ENCODE measurements at places on chromosomes 5 and 9.

DNA sequence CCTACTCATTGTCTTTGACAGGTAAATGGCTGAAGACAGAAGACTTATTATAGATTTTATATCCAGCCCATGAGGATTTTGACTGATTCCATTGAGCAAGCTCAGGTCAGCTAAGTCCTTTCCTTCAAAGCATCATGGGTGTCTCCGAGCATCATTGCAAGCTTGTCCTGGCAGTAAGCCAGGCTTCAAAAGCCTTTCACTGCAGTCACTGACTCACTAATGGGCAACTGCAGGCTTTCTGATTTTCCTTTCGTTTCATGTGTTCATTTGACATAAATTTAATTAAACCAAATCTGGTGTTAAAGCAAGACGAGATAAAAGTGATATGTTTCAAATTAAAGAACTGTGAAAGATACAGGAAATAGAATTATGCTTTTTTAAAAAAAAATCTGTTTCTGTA is 426.2 kb downstream of the ANXA1 start:
- peak; percentile 36 for DNase-seq

GRCh38 chr9:5549658-5550650 is 39.6 kb downstream of the PDCD1LG2 start:
- no peak for DNase-seq

DNA sequence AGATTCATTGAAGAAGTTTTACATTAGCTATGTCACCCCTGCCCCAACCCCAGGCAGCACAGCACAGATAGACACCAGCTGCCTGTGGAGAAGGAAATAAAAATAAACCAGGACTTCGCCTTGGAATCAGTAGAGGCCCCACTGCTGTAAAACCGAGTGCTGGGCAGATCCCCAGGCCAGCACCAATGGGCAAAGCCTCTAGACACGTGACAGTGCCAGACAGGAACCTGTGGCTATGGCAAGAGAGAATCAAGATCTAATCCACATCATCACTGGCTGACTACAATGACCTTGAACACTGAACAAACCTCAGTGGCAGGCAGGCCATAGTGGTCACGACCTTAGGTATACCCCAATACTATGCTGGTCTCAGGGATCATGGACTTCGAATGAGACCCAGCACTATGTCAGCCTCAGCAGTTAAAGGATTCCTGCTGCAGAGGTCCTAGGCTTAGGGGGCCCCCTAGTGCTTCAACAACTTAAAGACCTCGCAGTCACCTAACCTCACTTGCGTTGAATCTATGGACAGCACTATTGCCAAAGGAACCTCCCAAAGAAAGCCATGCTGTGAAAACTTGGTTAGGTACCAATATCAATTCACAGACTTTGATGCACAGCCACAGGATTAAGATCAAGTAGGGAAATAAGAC is 2118.6 kb upstream of the C9orf72 start:
- DNase-seq, result peak; percentile 16

GRCh38 chr9:132472199-132472598 is 62.2 kb downstream of the CFAP77 start:
- no peak for DNase-seq

- peak; percentile 83 for DNase-seq
These were observed 34.8 kb upstream of the TRIO start for GRCh38 chr5:14108170-14108996.

Data from hepatocyte (in vitro differentiated cells).